Stimulated activated CD8-positive, alpha-beta memory T cell treated with anti-CD3 and anti-CD28 coated beads, Interleukin-7, amount 100 ng/mL, for 1 hour (primary cell): ENCODE measurements at places on chromosomes 2 and 18.
A peak's percentile ranks its signal among the peaks of the same experiment; 100 is the strongest.

DNA sequence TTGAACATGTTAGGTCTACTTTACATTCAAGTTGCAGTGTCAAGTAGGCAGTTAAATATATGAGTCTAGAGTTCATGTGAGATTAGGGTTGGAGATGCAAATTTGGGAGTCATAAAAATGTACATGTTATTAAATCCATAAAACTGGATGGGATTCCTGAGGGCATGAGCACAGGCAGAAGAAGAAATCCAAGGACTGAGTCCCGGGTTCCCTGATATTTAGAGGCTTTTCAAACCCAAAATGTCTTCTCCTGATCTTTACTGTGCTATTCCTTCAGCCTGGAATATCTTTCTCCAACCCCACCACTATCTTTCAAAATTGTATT is 23.3 kb upstream of the EXOC6B start:
- DNase-seq, result no peak

DNA sequence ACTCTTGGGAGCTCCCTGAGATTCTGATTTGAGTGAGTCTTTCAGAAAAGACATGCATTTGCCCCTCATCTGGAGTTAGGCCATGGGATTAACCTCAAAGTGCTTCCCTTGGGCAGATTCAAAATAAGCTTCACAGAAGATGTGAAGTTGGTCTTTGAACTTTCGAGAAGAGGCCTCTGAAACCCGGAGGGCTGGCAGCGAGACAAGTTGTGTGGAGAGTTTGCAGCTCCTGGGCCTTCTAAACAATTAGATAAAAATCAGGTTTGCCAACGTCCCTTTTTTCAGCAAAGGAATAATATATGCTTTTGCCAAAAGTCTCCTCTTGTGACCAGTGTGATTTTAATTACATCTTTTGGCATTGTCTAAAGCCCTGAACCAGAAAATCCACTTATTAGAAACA is 489.7 kb downstream of the SOX11 start:
- DNase-seq, result no peak

- DNase-seq, result no peak
These were observed 38.7 kb downstream of the ZC3H8 start for GRCh38 chr2:112216167-112216566.

- no peak for DNase-seq
These were observed 220.2 kb upstream of the CCDC68 start for GRCh38 chr18:55179425-55179824.

GRCh38 chr18:42860011-42860410 is 255.5 kb downstream of the RIT2 start:
- DNase-seq, result no peak

GRCh38 chr2:127623388-127624319 is 22.3 kb upstream of the GPR17 start:
- DNase-seq, result no peak

DNA sequence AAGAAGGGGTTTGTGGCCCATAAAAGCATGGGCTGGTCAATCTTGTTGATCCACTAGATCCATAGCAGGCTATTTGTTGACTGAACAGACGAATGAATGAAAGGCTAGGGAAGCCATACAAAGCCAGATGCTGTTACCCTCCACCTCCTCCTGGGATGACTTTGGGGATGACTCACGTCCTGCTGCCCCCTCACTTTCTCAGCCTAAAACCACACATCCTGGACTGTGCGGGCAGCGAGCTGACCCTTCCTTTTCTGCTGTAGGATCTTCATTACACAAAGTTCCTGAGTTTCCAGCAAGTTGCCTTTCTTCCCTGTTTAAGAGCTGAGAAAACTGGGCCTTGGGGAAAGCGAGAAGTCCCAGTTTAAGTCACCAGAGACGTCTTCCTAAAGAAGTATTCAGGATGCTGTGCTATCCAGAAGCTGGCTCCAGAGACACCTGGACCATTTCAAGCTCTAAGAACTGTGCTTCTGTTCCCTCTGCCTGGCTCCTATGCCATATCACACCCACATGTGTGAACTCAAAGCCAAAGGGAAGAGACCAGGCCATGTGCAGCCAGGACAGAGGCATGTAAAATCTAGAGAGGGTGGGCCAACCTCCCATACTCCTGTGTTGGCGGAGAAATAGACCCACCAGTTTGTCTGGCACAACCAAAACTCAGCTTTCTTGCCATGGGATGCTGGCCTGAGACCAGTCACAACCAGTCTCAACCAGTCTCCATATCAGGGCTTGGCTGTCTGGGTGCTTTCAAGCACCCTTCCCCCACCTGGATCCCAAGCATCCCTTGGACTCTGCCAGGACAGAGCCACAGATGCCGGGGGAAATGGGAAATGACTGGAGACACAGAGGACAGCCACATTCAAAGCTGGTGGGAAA is 4.7 kb upstream of the SLC20A1 start:
- no peak for DNase-seq

- no peak for DNase-seq
These were observed 2.9 kb upstream of the GGCX start for GRCh38 chr2:85564144-85564563.

DNA sequence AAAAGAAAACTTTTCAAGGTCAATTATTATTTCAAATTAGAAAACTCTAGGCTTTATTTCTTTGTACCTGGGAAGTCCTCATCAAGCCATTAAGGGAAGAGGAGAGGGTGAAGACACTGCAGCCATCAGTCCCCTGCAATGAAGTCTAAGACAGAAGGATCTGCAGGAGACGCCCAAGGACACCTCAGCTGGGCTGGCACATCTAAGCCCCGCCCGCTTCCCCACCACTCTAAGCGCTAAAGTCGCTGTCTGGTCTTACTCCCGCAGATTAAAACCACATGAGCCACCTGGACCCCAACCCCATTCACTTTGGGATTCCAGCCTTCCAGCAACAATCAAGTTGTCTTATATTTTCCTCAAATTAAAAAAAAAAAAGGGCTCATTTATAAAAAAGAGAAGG is 104.4 kb downstream of the AFF3 start:
- no peak for DNase-seq

DNA sequence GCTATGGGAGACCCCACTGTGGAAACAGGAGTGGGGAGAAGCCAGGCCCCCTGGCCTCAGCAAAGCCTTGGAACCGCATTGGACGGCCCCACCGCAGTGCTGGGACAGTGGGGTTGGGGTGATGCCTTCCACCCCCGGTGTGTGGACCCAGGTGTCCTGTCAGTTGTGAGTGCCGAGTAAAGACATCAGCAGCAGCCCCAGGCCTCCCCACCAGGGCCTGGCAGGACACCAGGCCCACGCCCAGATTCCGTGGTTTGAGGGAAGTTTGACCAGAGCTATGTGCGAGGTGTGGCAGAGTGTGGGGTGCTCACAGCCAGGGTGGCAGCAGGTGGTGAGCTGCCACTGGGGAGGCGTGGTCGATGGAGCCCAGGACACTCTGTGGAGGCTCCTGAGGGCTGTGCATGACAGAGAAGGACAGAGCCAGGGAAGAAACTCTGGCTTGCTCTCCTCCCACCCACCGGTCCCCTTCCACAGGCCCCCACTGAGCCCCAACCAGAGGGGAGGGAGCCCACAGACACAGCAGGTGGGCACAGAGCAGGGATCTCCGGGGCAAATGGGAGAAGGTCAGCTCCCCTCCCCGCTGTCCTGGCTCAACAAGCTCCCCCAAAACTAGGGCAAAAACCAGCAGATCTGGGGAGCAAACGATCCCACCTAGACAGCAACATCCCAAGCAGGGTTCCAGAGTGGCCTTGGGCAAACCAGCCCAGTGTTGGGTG is 69.1 kb downstream of the TWIST2 start:
- no peak for DNase-seq

DNA sequence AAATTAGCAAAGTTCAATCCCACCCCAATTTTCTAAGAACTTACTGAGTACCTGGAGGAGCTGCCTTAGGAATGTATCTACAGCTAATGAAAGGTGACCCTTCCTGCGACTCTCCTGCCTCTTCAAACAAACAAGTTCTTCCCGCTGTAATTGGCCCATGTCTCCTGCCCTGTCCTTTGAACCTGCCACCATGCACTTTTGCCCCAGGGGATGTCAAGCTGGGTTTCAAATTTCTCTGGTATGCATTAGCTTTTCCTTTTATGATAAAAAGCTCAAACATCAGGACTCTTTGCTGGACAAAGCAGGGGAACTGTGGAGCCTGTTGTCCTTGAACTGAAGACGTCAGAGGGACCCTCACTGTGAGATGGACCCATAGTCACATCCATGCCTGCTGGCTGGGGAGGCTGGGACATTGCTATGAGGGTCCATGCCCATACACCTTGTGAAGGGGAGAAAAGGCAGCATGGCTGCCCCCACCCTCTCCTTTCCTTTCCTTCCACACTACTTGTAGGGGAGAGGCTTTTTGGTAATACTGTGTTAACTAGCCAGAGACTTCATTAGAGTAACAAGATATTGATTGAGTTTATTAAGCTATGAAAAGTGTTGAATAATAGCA is 210.7 kb upstream of the COPS8 start:
- no peak for DNase-seq

- no peak for DNase-seq
These were observed 90.1 kb downstream of the ALPK2 start for GRCh38 chr18:58538604-58539386.

DNA sequence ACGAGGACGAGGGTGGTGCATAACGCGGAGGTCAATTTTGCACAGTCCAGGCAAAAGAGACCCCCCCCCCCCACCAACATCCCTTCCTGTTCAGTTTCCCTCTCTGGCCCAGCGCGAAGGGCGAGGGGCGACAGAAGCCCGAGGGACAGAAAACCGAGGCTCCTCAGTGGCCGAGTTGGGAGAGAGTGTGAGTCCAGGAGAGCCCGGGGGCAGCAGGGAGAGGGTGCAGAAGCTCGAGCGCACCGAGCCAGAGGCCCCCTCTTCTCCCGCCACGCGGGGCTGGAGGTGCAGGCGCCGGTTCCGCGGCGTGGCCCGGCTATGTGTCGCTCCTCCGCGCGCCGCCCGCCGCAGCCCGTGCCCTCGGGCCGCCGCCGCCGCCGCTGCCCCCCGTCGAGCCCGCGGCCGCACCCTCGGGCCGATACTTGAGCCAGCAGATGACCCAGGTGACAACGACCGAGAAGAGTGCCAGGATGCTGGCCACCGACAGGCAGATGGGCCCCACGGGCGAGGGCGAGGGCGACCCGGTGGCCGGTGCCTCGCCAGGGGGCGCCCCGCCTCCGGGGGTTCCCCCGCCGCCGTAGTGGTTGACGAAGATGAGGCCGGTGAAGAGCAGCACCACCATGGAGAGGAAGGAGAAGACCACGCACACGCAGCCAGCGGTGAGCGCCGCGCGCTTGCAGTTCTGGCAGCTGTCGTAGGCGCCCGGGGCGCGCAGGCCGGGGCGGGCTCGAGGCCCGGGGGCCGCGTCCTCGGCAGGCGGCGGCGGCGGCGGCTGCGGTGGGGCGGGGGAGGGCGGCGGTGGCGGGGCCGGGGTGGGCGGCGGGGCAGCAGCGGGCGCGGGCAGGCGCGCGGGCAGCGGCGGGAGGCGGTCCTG is 20.2 kb upstream of the PAX3 start:
- DNase-seq, result no peak

GRCh38 chr2:55139305-55139704 is 89.1 kb upstream of the RTN4 start:
- no peak for DNase-seq

- peak; percentile 30 for DNase-seq
These were observed 14.8 kb downstream of the ASPRV1 start for GRCh38 chr2:69946351-69947324.

DNA sequence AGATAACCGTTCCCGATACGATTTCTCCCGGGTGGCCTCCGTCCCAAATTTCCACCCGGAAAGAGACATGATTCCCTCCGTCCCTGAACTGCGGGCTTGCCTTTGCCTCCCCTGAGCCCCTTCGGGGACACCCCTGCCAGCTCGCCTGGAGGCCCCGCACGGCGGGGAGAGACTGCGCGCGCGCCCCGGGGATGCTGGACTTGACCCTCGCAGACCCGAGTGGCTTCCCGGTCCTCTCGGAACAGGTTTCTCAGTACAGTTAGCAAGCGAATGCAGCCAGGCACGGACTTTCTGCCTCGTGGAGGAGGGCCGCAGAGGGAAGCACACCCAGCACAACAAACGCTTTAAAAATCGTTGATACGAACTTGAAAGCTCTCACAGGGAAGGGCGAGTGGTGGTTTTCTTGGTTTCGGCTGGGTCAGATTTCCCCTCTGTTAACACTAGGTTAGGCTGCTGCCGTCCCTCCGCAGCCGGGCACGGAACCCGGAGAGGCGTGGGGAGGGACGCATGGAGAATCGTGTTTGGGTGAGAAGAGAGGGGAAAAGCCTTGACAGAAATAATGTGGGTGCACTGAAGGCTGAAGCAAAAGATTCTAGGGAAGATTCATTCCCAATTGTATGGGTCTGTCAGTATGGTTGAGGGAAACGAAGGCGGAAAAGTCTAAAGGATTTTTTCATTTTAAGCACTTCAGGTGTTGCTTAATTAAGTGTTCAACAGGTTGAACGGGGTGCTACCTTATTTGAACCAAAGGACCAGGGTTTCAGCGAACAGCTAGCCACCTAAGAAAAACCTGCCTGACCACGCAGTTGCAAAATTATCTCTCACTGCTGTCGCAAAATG is 916 bp downstream of the TNFRSF11A start:
- DNase-seq, result no peak

GRCh38 chr2:127810156-127810618 is 784 bp downstream of the WDR33 start:
- DNase-seq, result no peak

- DNase-seq, result no peak
These were observed 12.4 kb upstream of the NBEAL1 start for GRCh38 chr2:203002054-203002821.

- no peak for DNase-seq
These were observed 117.5 kb downstream of the ACTR3 start for GRCh38 chr2:114007436-114007835.

DNA sequence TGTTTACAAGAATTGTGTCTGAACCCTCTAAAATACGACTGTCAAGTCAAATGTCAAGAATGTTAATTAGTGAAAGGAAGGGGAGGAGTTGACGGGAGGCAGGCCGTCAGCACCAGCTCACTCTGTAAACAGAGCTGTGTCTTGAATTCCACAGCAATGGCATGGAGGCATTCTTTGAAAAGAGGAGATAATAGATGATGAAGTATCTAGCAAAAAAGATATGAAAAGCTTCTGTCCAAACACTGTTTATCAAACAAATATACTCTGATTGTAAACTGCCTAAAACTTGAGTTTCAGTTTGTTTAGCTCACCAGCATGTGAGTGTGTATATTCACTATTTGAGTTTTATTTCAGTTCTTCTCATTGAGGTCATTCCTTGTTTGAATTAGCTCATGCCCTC is 94.7 kb upstream of the CDC42EP3 start:
- DNase-seq, result no peak

DNA sequence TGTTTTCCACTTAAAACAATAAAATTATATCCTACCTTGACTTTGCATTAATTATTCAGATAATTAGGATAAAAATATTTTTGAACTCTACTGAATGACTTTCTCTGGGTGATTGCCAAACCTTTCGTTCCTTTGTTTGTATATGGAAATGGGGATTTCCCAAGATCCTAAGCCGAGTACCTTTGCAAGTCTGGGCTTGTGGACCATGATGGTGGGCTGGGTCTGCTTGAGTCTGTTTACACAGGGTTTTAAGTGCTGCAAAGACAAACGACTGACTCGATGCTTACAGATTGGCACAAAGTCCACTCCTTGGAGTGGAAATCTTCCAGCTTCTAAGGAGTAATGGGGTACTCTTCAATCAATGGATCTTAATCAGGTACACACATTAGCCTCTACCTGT is 659.5 kb downstream of the TSN start:
- DNase-seq, result no peak
